Transverse colon (tissue), 4 donors: ENCODE measurements at places on chromosomes 3 and 15.

DNA sequence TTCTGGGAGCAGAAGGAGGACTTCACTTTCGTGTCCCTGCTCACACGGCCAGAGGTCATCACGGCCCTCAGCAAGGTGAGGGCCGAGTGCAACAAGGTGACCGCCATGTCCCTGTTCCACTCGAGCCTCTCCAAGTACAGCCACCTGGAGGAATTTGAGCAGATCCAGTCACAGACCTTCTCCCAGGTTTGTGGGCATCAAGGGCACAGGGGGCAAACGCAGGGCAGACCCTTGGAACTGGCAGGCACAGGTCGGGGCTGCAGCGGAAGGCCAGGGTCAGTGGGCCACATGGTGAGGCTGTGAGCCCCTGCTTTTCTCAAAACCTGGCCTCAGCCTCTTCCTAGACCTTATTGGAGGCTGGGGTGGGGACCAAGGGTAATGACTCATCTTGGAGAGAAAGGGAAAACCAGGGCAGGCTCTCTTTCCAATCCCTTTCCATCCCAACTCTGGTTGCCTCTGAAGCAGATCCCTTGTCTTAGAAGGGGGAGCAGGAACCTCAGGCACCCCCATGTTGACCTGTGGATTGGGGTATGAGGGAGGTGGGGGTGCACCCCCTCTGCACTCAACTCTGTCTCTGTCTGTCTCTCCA, 29.5 kb downstream of the DNAH1 start:
- no peak for DNase-seq

GRCh38 chr3:67846166-67846565, 191.8 kb upstream of the SUCLG2 start:
- DNase-seq: no peak

DNA sequence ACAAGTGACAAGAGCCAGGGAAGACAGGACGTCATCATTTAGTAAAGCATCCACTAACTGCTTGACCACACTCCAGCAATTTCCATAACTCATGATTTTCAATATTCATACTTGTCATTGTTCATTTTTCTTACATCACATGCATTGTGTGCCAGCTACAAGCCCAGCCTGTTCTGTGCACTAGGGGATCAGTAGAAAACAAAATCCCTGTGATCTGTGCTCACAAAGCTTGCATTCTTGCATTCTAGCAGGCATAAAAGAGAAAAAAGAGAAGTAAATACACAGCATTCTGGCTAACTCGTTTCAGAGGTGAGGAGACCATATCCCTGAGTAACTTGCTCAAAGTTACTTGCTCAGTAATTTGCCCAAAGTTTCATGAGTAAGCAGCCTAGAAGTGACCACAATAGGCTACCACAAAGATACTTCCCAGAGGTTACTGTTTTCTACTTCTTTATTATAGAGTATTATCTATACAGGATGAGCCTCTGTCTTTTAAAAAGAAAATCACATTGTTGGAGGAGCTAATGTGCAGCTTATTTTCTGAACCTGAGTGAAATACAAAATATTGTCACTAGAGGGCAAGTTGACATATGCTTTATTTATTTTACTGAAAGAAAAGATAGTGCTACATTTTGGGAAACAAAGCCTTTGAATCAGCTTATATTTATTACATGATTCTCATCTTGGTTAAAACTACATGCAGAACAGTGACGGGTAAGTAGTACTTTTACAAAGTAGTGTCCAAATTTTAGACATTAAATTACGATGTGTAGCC, 701.4 kb upstream of the LMCD1 start:
- DNase-seq: no peak

GRCh38 chr15:60720493-60721256, 241.7 kb upstream of the ICE2 start:
- DNase-seq: no peak

DNA sequence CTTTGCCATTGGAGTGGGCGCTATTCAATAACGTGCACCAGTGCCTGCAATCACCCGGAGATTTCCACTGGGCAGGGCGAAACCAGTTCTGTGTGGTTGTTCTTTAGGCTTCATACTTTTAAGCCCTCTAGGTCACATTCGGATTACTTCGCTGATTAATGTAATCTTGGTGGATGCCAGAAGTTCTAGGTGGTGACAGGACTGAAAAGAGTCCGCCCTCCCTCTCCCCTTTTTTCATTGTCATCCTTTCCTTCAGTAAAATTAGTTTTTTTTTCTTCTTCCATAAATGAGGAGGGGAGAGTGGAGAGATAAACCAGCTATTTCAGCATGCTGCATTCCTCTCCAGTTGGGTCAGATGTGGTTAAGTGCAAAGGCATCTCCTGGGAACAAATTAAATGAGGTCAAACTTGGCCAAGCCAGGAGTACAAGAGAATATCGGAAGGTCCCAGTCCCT, 2.3 kb upstream of the SLC2A2 start:
- DNase-seq: no peak
